ENCODE measurements at places on chromosomes 6 and 20.

DNA sequence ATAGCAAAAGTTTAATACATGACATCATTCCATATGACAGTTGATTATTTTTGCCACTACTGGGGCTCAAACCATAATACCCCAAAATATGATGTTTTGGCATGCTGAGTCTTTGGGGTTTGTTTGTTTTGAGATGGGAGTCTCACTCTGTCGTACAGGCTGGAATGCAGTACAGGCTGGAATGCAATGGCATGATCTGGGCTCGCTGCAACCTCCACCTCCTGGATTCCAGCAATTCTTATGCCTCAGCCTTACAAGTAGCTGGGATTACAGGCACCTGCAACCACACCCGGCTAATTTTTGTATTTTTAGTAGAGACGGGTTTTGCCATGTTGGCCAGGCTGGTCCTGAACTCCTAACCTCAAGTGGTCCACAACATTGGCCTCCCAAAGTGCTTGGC is 1.3 kb upstream of the MRS2 start:
- DNase-seq, result no peak

GRCh38 chr6:142885182-142885867 is 59.7 kb downstream of the HIVEP2 start:
- DNase-seq, result peak; percentile 83

DNA sequence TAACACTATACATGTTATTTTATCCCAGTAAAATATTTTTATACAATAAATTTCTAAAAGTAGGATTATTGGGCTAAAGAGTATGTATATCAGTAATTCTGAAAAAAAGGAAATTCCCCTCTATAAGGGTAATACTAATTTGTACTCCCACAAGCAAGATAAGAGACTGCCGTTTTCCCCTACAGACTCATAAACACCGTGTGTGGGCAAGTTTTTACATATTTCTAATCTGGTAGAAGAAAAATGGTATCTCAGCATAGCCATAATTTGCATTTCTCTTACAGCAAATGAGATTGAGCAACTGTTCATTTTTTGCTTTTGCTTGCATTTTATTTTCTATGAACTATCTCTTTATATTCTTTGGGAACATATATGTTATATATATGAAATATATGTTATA is 26.0 kb upstream of the MYMX start:
- DNase-seq, result no peak

DNA sequence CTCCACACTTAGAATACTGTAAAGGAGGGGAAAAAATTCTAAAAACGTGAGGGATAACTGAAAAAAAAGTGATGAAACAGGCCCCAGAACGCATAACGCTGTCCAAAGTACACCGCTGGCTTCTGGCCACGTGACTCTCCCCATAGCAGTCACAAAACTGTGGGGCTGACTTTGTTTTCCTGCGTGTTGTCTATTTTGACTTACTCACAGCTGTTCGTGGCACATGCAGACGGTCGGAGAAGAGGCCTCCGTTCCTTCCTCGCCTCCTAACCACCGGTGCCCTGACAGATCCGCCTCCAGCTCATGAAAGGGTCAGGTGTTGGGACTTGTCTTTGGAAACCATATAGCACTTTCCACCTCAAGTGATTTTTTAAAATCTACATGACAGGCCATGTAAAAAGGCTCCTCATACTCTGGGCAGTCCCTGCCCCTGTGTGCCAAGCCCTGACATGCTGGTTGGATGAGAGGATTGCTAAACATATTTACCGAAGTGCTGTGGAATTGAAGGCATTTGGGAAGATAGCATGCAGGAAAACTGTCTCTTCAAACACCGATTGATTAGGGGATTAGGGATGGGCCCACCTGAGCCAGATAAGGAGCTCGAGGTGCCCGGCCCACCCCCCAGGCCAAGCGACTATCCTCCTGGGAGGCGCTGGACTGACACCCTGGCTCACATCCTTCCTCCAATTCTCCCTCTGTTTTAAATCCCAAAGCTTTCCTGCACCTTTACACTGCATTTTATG is 54.8 kb downstream of the DACT2 start:
- DNase-seq, result no peak

DNA sequence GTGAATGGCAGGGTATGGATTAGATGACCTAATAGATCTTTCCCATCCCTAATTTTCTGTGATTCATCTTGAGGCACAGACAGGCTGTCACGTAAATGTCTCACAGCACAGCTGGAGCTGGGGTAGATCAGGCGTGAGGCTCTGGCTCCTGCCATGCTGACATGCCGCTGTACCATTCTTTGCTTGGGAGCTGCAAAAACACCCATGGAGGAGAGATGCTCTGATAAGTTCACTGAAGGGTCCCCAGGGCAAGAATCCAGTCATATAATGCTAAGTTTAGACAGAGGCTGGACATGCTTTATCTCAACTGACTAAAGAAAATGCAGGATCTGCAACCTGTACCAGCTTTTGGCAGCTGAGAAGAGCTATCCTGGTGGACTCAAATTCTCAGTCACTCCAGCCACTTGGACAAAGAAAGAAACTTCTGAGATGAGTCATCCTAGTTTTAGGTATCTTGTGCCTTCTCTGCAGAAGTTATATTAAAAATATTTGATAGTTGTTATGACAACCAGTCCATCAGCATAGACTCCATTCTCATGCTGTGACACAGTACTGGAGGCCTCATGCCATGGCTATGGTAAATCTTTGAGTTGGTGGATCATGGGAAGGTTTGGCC is 185.1 kb upstream of the RAB32 start:
- DNase-seq, result peak; percentile 19

DNA sequence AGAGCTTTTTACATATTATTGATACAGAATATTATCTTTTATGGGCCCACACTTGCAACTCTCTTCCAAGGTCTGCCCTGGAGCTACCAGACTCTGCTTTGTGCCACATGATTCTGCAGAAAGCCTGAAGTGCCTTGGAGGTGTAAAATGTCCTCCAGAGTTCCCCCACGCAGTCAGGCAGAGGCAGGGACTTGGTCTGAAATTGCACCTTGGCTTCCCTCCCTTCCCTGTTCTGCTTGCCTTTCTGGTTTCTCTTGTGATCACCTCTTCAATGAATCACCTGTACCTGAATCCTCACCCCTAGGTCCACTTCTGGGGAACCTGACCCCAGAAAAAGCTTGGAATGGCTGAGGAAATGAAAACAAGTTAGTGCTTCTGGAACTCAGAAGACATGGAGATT is 43.0 kb upstream of the TGM2 start:
- no peak for DNase-seq

DNA sequence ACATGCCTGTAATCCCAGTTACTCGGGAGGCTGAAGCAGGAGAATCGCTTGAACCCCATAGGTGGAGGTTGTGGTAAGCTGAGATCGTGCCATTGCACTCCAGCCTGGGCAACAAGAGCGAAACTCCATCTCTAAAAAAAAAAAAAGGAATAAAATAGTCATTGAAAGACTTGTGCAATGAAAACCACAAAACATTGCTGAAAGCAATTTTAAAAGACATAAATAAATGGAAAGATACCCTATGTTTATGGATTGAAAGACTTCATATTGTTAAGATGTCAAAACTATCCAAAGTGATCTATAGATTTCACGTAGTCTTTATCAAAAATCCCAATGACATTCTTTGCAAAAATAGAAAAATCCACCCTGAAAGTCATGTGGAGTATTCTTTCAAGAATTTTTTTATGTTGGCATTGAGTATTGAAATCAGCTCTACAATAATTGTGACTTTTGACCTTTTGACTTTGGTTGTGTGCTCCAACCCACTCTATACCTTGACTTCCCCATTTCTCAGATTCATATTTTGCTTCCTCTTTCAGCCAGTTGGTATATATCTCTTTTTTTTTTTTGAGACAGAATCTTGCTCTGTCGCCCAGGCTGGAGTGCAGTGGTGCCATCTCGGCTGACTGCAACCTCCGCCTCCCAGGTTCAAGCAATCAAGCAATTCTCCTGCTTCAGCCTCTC is 45.5 kb upstream of the SLC23A2 start:
- no peak for DNase-seq

DNA sequence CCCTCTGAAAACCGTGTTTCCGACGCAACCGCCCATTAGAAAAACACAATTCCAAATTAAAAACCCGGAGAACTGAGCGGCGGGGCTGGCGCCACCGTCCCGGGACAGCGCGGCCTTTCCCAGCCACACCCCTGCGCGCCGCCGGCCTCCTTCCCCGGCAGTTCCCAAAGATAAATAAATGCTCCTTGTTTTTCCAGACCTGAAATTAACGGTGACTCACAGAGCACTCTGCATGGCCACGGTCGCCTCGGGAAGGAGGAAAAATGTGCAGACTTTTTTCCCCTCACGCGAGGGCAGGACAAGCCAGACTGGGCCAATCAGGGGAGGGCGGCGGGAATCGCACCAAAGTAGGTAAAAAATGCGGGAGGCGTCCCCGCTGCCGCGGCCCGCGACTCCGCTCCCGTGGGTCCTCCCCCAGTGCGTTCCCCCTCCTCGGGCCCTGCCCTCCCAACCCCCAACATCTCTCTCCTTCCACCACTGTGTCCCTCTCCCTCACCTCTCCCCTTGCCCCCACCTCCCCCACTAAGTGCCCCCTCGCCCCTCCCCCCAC is 828 bp upstream of the DSTN start:
- DNase-seq, result peak; percentile 98

DNA sequence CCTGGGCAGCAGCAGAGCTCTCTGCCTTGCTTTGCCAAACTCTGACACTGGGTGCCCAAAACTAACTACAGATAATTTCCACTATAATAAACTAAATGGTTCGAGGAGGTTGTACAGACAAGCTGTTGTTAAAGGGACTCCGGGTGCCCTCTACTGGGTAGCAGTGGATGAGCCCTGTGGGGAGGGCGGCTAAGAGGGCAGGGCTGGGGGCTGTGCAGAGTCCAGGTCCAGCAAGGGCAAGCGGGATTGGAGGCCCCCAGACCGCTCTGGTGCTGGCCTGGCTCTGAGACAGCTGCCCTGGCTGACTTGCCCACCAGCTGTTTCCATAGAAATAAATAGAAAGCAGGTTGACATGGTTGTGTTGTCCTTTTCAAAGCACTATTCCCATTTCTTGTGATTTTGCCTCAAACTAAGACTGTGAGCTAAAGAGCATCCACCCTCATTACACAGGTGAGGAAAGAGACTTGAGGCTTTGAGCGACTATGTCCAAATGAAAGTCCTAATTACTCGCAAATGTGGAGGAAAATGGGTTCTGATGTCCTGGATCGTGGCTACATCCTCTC is 167.6 kb upstream of the CST7 start:
- peak; percentile 16 for DNase-seq

GRCh38 chr6:157563611-157564284 is 182.8 kb downstream of the ZDHHC14 start:
- DNase-seq, result no peak

- no peak for DNase-seq
Observed at GRCh38 chr6:31769684-31770371, 7.3 kb downstream of the VWA7 start.

DNA sequence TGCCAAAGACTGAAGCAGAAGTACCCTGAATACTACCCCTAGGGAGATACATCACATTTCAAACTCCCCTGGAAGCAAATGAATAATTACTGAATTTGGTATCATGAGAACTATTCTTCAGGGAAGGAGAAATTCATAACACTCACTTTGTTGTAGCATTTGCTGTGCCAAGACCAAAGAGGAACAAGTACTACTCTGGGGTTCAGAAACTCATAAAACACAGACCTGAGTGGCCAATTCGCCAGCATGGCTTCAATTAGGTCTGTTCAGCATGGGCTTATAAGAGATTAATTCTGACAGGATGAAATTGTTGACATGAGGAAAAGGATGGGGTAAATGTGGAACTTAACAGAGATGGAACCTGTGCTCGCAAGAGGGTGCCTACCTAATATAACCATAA is 6.5 kb downstream of the ELOVL5 start:
- DNase-seq, result no peak

GRCh38 chr20:20663841-20664240 is 48.6 kb downstream of the RALGAPA2 start:
- no peak for DNase-seq

DNA sequence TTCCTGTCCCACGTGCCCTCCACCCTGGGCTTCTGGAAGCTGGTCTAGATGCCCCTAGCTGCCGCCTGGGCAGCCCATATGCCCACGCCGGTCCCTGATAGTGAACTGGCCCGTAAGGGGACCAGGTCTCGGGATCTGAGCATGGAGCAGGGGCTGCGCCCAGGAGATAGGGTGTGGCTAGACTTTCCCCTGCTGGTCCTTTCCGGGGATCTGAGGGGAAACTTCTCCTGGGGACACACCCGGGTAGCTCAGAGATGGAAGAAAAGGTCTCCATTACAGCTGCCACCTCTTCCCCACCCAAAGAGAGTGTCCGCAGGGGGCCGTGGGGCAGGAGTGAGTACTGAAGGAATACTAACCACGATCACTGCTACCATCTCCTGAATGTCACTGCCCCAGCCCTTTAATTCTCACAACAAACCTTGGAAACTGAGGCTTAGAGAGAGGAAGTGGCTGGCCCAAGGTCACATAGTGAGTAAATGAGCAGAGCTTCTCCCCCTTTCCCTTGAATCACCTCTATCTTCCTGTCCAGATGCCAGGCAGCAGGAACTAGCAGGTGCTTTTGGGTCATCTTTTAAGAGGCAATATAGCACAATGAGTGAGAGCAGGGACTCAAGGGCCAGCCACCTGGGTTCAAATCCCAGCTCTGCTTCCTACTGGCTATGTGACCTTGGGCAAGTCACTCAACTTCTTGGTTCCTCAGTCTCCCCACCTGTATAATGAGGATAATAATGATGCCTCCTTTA is 11.8 kb upstream of the CCN5 start:
- no peak for DNase-seq

- peak; percentile 1 for DNase-seq
Observed at GRCh38 chr6:95087394-95088097, 489.8 kb upstream of the MANEA start.

DNA sequence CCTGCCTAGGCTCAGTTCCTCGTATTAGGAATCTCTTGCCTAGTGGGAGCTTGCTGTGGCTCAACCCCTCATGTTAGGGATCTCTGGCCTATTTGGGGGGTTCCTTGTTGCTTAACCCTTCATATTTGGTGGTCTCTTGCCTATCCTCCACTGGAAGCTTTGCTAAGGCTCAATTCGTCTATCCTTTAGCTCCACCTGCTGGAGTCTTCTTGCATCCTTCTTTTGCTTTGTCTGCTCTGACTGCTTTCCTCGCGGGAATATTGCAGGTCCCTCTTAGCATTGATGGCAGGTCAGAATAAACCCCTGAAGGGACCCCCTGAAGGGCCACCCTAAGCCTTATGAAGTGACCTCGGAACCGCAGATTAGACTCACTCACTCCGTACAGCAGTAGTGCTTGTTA is 203.0 kb upstream of the TBX18 start:
- DNase-seq, result peak; percentile 13
